ENCODE measurements at places on chromosomes 12 and 14.

DNA sequence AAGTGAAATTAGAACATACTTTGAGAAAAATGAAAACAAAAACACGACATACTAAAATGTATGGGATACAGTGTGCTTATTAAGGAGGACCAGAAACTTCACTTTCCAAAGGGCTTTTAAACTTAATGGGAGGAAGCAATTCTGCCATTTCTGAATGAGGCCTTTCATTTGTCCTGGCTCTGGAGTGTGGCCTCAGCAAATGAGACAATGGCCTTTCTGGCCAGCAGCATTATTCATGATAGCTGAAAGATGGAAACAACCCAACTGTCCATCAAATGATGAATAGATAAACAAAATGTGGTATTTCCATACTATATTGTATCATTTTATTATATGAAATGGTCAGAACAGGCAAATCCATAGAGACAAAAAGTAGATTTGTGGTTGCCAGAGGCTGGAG lies 338.6 kb downstream of the CEP128 start:
- no peak for DNase-seq

GRCh38 chr14:93832665-93833064 lies 44.4 kb upstream of the PRIMA1 start:
- no peak for DNase-seq

DNA sequence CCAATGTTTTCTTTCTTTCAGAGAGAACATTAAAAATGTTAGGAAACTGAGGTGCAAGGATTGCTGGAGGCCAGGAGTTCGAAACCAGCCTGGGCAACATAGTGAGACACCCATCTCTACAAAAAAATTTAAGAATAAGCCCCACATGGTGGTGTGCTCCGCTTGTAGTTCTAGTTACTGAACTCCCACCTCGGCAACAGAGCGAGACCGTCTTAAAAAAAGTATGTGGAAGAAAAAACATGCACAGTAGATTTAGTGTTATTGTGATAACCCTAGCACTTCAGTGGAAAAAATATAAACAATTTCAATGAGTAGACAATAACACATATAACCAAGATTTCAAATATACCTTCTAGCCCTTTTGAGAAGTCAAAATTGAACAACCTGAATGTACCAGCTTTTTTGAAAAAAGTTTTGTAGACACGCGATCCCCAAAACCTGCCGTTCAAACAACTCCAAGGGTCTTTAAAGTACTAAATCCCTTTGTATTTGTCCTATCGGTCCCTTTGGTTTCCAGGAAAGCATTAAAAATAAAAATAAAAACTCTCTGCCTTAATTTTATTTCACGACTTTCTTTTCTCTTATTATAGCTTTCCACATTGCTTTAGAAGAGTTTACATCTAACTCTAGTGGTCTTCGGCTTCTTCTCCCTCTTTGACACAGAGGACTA lies 1.0 kb upstream of the ANO6 start:
- DNase-seq = peak; percentile 39

DNA sequence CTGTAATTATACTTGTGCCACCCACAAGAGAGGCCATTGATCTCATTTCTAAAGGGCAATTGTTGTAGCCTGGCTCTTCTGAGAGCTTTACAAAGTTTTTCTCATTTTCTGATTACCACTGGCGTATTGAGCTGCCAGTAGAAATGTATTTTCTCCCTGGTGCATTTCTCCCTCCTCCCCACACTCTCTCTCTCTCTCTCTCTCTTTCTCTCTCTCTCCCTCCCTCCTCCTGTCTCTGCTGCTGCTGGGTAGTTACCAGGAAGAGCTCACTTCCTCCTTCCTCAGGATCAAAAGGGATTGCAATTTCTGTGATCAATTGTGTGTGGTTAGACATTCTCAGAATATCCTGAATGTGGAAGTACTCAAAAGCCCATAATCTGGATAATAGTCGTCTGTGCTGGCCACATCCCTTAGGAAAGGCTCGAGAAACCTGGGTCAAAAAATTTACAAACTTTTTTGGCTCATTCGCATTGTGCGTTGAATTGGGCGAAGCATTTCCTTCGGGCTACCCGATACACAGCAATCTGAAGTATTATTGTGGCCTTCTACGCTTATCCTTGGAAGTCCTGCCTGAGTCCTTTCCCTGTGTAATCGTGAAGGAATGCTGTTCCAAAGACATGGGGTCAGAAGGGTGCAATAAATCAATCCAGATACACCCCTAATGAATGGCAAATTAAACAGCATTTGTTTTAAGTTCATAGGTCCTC lies 254.8 kb downstream of the MSRB3 start:
- DNase-seq = no peak

DNA sequence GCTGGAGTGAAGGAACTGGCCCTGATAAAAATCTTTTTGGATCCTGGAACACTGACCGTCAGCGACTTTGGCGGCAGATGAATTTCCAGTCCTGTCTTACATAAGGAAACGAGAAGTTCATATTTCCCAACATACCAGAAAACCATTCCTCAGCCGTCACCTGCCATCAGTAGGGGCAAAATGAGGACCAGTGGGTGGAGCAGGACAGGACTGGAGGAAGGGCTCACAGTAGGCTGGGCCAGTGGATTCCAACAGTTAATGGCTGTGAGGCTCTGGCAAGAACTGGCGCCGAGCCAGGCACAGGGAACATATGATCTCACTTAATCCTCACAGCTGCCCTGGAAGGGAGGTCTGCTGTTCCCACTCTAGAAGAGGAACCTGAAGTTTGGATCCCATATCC lies 67.2 kb upstream of the FAM181A start:
- no peak for DNase-seq
